ENCODE measurements at places on chromosomes 3 and 15.
A peak's percentile ranks its signal among the peaks of the same experiment; 100 is the strongest.

GRCh38 chr15:58308742-58309355 is 122.9 kb upstream of the LIPC start:
- no peak for DNase-seq

GRCh38 chr3:161348796-161349400 is 22.4 kb downstream of the SPTSSB start:
- no peak for DNase-seq

DNA sequence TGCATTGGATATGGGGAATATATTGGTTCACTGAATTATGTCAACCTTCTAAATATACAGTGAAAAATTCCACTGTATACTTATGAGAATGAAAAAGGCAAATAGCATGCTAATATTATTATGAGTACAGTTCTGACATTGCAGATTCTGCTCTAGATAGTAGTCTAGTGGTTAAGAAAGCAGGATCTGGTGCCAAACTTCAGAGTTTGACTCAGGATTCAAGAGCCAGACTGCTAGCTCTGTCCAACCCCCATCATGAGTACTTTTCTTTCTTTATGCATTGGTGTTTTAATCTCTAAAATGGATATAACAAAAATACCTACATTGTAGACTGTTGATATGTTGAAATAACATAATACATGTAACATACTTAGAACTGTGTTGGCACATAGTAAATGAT is 57.3 kb upstream of the PLSCR4 start:
- peak; percentile 89 for DNase-seq

DNA sequence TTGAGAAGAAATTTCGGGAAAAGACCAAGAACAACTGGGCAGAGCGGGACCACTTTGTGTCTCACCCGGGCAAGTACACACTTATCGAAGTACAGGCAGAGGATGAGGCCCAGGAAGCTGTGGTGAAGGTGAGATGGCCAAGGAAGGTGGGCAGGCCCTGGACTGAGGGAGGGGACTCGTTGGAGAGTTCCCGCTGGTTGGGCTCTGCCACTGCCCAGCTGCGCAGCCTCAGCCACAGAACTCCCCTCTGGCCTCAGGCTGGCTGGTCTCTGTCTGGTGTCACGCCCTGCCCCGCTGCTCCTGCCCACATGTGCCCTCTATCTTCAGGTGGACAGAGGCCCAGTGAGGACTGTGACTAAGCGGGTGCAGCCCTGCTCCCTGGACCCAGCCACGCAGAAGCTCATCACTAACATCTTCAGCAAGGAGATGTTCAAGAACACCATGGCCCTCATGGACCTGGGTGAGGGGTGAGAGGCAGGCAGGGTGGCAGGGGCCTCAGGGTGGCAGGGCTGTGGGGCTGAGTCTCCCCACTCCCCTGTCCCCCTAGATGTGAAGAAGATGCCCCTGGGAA is 2.4 kb downstream of the PARP3 start:
- DNase-seq, result no peak

DNA sequence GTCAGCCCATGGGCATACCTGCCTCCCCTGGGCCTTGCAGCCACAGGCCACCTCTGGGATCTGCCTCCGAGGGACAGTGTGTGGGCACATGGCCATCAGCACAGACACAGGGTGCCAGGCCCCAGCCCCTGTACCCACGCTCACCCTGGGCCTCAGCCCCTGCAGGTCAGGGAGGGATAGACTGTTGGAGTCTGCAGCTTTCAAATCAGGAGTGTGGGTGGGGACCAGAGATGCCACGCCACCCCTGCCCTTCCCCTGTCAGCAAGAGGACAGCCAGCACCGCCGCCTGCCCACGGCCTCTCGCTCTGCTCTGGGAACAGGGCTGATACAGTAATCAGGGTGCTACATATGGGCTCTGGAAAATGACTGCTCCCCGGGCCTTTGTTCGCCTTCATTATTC is 72.7 kb downstream of the DNAJB8 start:
- DNase-seq, result no peak
